Activated CD4-positive, alpha-beta memory T cell treated with anti-CD3 and anti-CD28 coated beads for 36 hours (primary cell): ENCODE measurements at places on chromosomes 7 and 10. TPM values are rescaled to one million over a fixed set of nuclear protein-coding genes. Genes with fewer than 3 reads are reported as not detected.
A peak's percentile ranks its signal among the peaks of the same experiment; 100 is the strongest.

GRCh38 chr10:35908451-35908850 is 266.4 kb upstream of the FZD8 start:
- no peaks in the 10 kb centered on the region for H3K4me1 ChIP-seq

- peak overlapping the region; percentile 50 for H3K27ac ChIP-seq
- peak overlapping the region; percentile 10 for H3K4me3 ChIP-seq
- no peaks in the 10 kb centered on the region for H3K27me3 ChIP-seq
- no peak for DNase-seq
Measured at GRCh38 chr10:17682236-17682946, 38.4 kb downstream of the STAM start.

GRCh38 chr10:49518566-49518965 is 20.4 kb downstream of the ERCC6 start:
- H3K4me3 ChIP-seq, result no peak overlapping the region
- DNase-seq, result no peak
- peaks cover 24% of the 10 kb centered on the region for H3K36me3 ChIP-seq
- H3K27me3 ChIP-seq, result no peaks in the 10 kb centered on the region
- no peaks in the 10 kb centered on the region for H3K4me1 ChIP-seq
- H3K27ac ChIP-seq, result no peak overlapping the region

- H3K4me3 ChIP-seq, result no peak overlapping the region
- H3K36me3 ChIP-seq, result no peaks in the 10 kb centered on the region
- DNase-seq, result no peak
- no peaks in the 10 kb centered on the region for H3K4me1 ChIP-seq
Measured at GRCh38 chr7:26487780-26488515, 196.3 kb downstream of the SNX10 start.

DNA sequence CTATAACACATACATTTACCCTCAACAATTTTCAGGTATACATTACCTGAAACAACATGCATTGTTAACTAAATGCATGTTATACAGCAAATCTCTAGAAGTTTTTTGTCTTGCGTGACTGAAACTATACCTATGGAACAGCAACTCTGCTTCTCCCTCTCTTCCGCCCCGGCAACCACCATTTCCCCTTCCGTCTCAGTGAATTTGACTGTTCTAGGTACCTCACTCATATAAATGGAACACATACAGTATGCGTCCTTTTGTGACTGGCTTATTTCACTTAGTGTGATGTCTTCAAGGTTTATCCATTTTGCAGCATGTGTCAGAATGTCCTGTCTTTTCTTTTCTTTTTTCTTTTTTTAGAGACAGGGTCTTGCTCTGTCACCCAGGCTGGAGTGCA is 22.5 kb downstream of the CALHM2 start:
- peak overlapping the region; percentile 48 for H3K27ac ChIP-seq
- DNase-seq, result peak; percentile 51
- H3K4me1 ChIP-seq, result peaks cover 34% of the 10 kb centered on the region
- no peaks in the 10 kb centered on the region for H3K27me3 ChIP-seq
- no peak overlapping the region for H3K4me3 ChIP-seq
- H3K36me3 ChIP-seq, result peaks cover 53% of the 10 kb centered on the region

DNA sequence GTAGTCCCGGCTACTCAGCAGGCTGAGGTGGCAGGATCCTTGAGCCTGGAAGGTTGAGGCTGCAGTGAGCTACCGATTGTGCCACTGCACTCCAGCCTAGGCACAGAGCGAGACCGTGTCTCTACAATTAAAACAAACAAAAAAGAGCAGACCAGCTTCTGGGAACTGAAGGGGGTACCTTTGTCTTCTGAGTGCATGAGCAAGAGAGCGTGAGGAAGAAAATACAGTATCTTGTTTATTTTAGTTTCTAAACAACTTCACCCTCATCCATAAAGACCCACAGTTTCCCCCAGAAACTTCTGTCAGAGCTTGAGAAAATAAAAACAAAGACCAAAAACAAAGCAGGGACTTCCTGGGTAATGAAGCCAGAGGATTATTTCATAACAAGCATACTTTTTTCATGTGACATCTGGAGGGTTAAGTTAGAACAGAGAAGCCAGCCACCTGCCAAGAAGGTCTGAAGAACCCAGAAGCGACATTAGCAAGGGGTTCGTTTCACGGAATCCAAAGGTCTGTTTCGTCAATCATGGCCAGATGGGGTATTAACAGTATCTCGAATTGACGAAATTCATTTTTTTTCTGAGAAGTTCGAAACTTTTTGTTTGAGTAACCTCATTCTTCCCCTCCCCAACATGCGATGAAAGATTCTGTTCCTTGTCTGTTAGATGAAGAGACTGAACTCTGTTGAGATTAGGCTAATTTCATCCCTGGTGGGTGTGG is 10.2 kb upstream of the IL2RA start:
- peaks cover 91% of the 10 kb centered on the region for H3K4me1 ChIP-seq
- peak overlapping the region; percentile 42 for H3K4me3 ChIP-seq
- DNase-seq, result peak; percentile 67
- H3K27ac ChIP-seq, result peak overlapping the region; percentile 96
- H3K36me3 ChIP-seq, result no peaks in the 10 kb centered on the region

DNA sequence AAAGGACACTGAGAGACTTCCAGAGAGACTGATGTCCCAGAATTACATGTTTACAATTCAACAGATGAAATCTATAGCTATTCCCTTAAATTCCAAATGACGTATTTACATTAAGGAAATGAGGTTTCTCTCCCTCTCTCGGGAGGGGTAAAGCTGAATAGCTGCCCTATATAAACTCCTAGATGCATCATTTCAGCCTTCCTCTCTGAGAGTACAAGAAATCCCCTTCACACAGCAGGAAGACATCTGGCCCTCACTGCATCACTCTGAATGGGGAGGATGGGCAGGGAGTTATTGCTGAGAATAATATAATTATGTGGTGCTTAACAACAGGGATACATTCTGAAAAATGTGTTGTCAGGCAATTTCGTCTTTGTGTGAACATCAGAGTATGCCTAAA is 11.0 kb downstream of the POT1 start:
- no peak overlapping the region for H3K4me3 ChIP-seq
- H3K4me1 ChIP-seq, result peaks cover 19% of the 10 kb centered on the region
- no peaks in the 10 kb centered on the region for H3K27me3 ChIP-seq
- no peak for DNase-seq

GRCh38 chr7:101950450-101951119 is 133.2 kb downstream of the CUX1 start:
- no peaks in the 10 kb centered on the region for H3K27me3 ChIP-seq
- H3K27ac ChIP-seq, result no peak overlapping the region

GRCh38 chr7:151628846-151629604 is 109.3 kb upstream of the RHEB start:
- H3K36me3 ChIP-seq, result peaks cover 4% of the 10 kb centered on the region
- peaks cover 31% of the 10 kb centered on the region for H3K4me1 ChIP-seq
- no peak overlapping the region for H3K27ac ChIP-seq
- DNase-seq, result no peak

The CYP3A4 gene
- not detected for total RNA-seq

The H2BK1 gene
- total RNA-seq, result not detected

The ANKRD61 gene
- total RNA-seq, result 0.33 TPM
